MCF 10A (cell line): ENCODE measurements at places on chromosomes 4 and X. TPM values are rescaled to one million over a fixed set of nuclear protein-coding genes. Genes with fewer than 3 reads are reported as not detected.
A peak's percentile ranks its signal among the peaks of the same experiment; 100 is the strongest.

DNA sequence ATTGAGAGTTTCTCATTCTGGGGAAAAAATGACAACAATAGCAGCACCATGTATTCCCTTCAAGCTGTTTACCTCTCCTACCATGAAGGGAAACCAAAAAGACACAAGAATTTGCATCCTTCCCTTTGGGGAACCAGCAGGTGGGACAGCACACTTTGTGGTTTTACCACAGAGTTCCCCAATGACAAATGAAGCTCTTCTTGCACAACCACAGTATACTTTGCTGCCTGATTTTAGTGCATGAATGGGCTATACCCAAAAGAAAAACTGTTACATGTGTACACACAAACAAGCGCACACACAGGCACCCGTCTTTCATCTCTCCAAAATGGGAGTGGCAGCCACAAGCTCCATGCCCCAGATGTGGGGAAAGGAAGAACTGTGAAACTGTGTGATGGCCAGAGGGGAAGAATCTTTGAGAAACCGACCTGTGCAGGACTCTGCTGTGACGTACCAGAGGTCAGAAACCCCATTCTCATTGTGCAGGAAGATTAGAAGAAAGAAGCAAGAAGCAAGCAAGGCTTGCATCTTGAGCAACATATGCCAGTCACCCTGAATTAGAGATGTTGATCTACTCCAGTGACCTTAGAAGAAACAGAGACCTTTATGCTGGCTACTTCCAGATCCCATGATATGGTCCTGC, 2.7 kb upstream of the MAML3 start:
- no peak overlapping the region for H3K4me3 ChIP-seq
- H3K36me3 ChIP-seq: no peaks in the 10 kb centered on the region
- H3K4me1 ChIP-seq: no peaks in the 10 kb centered on the region
- H3K27ac ChIP-seq: no peak overlapping the region

DNA sequence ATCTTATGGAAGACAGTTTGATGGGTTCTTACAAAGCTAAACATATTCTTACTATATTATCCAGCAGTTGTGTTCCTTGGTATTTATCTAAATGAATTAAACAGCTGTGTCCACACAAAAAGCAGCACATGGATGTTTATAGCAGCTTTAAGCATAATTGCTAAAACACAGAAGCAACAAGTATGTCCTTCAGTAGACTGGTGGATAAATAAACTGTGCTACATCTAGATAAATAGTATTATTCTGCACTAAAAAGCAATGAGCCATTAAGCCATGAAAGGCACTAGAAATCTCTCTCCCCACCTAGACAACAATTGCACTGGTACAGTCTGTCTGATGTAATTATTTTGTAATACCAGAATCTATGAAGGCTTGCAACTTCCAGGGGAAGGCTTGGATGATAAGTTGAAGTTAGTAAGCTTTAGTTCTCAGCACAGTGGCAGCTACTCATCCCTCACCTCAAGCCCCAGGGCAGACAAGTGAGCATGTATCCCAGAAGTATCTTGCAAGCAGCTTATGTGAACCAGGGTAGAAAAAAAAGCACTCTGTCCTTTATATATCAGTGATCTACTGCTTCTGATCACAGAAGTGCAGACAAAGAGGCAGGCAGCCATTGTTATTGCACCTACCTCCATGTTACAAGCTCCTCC, 36.9 kb downstream of the WDR17 start:
- no peaks in the 10 kb centered on the region for H3K4me1 ChIP-seq
- H3K27ac ChIP-seq: no peak overlapping the region

- H3K27ac ChIP-seq: no peak overlapping the region
- H3K4me3 ChIP-seq: no peak overlapping the region
- no peak for DNase-seq
- no peaks in the 10 kb centered on the region for H3K4me1 ChIP-seq
Observed at GRCh38 chr4:80199004-80199560, 1.8 kb downstream of the PRDM8 start.

- H3K4me3 ChIP-seq: no peak overlapping the region
- no peaks in the 10 kb centered on the region for H3K36me3 ChIP-seq
- no peaks in the 10 kb centered on the region for H3K27me3 ChIP-seq
- H3K4me1 ChIP-seq: no peaks in the 10 kb centered on the region
- H3K27ac ChIP-seq: no peak overlapping the region
- no peak for DNase-seq
Observed at GRCh38 chr4:81392164-81392563, 79.5 kb downstream of the RASGEF1B start.

GRCh38 chr4:126697748-126698147, 935.0 kb upstream of the INTU start:
- H3K27ac ChIP-seq: no peak overlapping the region
- H3K36me3 ChIP-seq: no peaks in the 10 kb centered on the region
- H3K4me1 ChIP-seq: peaks cover 24% of the 10 kb centered on the region
- no peaks in the 10 kb centered on the region for H3K27me3 ChIP-seq
- DNase-seq: peak; percentile 68

GRCh38 chrX:115690511-115691216, 129.7 kb downstream of the PLS3 start:
- H3K27ac ChIP-seq: no peak overlapping the region
- H3K27me3 ChIP-seq: peaks cover 75% of the 10 kb centered on the region
- no peak overlapping the region for H3K4me3 ChIP-seq
- no peaks in the 10 kb centered on the region for H3K4me1 ChIP-seq

GRCh38 chr4:106208481-106209460, 107.2 kb downstream of the TBCK start:
- no peak overlapping the region for H3K4me3 ChIP-seq
- H3K27me3 ChIP-seq: no peaks in the 10 kb centered on the region
- no peaks in the 10 kb centered on the region for H3K36me3 ChIP-seq
- H3K27ac ChIP-seq: no peak overlapping the region
- DNase-seq: no peak

GRCh38 chrX:37644381-37645305, 40.9 kb upstream of the XK start:
- DNase-seq: peak; percentile 84
- H3K36me3 ChIP-seq: no peaks in the 10 kb centered on the region
- peaks cover 25% of the 10 kb centered on the region for H3K27me3 ChIP-seq
- H3K4me3 ChIP-seq: no peak overlapping the region

DNA sequence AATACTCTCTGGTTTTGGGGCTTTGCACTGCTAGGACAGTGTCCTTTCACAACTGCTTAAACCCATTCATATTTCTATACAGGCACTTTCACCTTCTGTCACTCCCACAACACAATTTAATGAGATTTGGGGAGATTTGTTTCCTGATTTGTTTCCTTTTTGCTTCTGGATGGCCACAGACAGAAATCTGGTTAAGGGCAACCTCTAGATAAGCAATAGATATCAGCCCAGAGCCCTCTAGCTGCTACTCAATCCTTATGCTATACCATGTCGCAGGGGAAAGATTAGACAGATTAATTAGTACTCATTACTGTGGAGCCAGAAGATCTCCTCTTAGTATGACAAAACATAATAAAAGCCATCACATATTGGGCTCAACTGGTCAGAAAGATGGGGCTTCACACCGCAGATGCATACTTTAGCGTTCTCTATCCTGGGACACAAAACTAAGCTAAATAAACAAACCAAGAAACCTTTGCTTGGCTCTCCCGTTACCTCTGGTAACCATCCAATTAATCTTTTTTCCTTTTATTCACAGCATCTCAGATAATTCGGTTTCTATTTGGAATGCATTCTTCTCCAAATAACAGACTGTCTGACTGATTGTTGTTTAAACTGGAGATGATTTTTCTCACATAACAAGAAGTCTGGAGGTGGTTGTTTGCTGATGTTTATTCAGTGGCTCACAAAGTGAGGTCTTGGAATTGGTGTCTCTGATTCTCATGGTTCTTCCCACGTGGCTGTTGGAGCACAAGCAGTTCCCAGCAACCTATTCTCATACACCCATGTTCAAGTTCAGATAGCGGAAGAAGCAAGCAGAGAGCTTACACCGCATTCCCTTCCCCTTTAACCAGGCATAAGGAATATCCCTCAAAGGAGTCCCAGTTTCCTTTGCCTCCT, 41.0 kb upstream of the ZNF330 start:
- no peak overlapping the region for H3K4me3 ChIP-seq
- H3K4me1 ChIP-seq: no peaks in the 10 kb centered on the region
- no peak for DNase-seq
- H3K36me3 ChIP-seq: no peaks in the 10 kb centered on the region
- H3K27ac ChIP-seq: no peak overlapping the region

GRCh38 chrX:115322375-115322774, 32.9 kb downstream of the LUZP4 start:
- H3K4me1 ChIP-seq: no peaks in the 10 kb centered on the region
- DNase-seq: no peak
- no peak overlapping the region for H3K27ac ChIP-seq
- H3K4me3 ChIP-seq: no peak overlapping the region
- peaks cover 58% of the 10 kb centered on the region for H3K27me3 ChIP-seq
- H3K36me3 ChIP-seq: no peaks in the 10 kb centered on the region

DNA sequence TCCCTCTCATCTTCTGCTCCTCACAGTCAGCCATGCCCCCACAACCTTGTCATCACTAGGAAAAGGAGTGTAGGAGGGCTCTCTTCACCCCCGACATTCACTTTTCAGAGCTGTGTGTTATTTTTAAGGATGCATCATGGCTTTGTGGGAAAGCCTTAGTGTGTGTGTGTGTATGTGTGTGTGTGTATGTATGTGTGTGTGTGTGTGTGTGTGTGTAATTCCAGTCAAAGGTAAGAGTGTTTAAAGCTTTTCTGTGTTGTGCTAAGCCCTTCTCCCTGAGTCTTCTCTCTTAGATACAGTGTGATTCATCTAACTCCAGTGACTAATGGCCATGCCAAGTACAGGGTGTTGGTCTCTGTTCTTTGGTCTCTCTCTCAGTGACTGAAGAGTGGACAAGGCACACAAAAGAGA, 76.6 kb downstream of the CHIC2 start:
- peaks cover 11% of the 10 kb centered on the region for H3K4me1 ChIP-seq
- peak overlapping the region; percentile 46 for H3K27ac ChIP-seq
- no peaks in the 10 kb centered on the region for H3K27me3 ChIP-seq
- peak; percentile 59 for DNase-seq
- H3K36me3 ChIP-seq: peaks cover 5% of the 10 kb centered on the region

DNA sequence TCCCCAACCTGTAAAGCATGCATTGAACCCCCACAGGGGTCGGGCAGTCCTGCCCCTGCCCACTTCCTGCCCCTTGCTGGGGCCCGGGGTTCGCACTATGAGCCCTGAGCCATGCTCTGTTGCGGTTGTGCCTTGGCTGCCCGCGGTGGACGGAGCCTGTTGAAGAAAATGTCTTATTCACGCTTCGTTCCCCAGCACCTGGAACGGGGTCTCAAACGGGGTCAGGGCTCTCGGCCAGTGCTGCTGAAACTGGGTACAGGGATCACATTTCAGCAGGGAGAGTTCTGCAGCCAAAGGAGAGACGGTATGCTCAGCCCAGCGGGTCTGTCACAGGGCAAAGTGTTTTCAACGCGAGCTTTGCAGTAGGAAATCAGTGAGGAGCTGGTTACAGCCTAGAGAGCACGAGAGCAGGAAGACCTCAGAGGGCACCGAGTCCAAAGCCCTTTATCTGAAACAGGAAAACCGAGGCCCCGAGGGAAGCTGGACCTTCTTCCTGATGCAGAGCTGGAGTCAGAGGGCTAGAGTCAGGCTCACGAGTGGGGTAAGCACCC, 46.3 kb upstream of the AFAP1 start:
- peaks cover 12% of the 10 kb centered on the region for H3K27me3 ChIP-seq
- no peak overlapping the region for H3K27ac ChIP-seq
- H3K4me1 ChIP-seq: peaks cover 6% of the 10 kb centered on the region
- no peaks in the 10 kb centered on the region for H3K36me3 ChIP-seq
- no peak for DNase-seq

DNA sequence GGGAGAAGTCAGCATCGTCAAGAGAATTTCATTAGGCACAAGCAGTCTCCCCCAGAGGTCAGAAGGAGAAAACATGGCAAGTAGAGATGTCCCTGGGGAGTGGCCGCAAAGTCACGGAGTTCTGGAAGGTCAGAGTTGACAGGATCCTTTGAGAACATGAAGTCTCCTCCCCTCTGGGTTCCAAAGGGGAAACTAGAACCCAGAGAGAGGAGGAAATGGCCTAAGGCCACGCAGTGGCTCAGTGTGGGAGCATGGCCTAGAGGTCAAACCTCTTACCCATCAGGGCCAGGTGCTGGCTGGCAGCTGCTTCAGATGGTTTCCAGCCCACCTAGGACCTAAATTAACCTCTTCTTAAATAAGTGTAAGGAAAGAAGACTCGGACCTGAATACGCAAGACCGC, 884 bp downstream of the IDH3G start:
- H3K4me1 ChIP-seq: no peaks in the 10 kb centered on the region
- peaks cover 15% of the 10 kb centered on the region for H3K36me3 ChIP-seq

DNA sequence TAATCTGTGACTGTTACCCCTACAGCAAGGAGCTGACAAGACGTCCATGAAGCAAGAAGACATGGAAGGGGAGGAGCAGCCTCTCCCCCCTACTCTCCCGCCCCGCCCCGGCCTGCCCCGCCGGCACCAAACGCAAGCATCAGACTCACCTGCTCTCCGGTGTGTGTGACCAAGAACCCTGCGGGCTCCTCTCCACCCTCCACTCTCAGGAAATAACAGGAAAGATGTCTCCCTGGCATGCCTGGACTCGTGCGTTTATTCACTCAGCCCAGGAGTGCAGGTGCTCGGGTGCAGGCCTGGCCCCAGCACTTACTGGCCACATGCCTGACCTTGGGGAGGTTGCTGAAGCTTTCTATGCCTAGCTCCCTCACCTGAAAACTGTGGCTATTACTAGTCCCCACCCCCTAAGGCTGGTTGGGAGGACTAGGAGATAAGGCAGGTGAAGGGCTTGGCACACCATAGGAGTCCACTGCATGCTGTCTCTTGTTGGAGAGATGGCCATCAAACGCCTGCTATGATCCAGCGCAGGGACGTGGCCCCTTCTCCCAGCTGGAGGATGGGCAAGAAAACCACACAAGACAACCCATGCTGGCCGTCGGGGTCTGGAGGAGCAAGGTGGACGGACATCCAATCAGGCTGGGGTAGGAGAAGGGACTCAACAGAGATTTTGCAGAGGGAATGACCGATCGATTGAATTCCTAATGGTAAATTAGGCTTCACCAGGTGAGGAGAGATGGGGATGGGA, 34.9 kb upstream of the CLDN24 start:
- H3K36me3 ChIP-seq: peaks cover 7% of the 10 kb centered on the region
- DNase-seq: peak; percentile 95
- H3K4me3 ChIP-seq: no peak overlapping the region
- H3K27me3 ChIP-seq: no peaks in the 10 kb centered on the region

DNA sequence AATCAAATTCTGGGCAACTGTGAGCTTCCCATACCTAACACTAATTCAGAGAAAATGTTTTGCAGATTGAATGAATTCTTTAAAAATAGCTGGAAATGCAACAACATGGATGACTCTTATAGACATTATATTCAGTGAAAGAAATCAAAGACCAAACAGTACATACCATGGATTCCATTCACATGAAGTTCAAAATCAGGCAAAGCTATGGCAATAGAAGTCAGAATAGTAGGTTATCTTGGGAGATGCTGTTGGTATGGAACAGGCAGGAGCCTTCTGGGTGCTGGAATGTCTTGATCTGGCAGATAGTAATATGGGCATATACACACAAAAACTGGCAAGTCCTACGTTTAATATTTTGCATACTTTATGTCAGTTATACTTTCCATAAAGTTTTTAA, 25.5 kb upstream of the CBLL2 start:
- peaks cover 11% of the 10 kb centered on the region for H3K4me1 ChIP-seq
- DNase-seq: no peak
- no peak overlapping the region for H3K27ac ChIP-seq
- H3K36me3 ChIP-seq: no peaks in the 10 kb centered on the region

RNF128 gene
- 0.09 and 0.17 TPM in 2 replicates for total RNA-seq

PRIMPOL gene
- total RNA-seq: 19.2 and 20.7 TPM in 2 replicates

F11 gene
- not detected in 2 replicates for total RNA-seq

MAGED4 gene
- total RNA-seq: not detected in 2 replicates

RNF175 gene
- total RNA-seq: 0.42 and 0.66 TPM in 2 replicates

XIAP gene
- total RNA-seq: 62.1 and 62.9 TPM in 2 replicates
